ENCODE measurements at places on chromosomes 3 and 15.

DNA sequence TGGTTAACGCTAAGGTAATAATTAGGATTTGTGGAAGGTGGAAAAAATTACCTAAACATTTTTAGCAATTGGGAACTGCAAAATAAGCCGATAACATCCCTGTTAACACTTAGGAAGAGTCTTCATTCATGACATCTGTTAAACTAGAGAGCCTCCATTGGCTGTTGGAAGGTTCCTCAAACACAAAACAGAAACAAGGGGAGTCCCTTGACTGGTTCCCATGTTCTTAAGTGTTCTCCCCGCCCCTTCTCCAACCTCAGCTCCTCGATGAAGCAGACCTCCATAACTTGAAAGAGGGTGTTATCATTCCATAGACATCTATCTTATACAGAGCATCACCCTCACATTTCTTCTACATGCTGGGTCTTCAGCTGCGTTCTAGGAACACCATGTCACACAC is 2.5 kb downstream of the SLC22A13 start:
- no peak for DNase-seq

GRCh38 chr3:10725067-10725466 is 91.0 kb upstream of the SLC6A11 start:
- no peak for DNase-seq

DNA sequence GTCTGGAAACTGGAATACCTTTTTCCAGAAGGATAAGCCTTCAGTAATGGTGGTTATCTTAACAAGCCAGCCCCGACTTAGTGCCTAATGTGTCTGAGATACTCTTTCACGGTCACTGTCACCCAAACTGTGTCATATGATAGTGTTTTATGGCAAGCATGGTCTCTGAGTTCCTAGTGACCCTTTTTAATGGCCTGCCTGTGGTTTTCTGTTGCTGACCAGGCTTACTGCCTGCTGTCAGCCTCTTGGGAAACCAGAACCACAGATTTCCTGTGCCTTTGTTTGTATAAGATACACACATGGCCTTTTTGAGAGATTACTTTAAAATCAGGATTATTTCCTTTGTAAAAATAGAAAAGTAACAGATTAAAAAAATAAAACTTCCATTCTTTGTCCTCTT is 22.4 kb downstream of the HPS3 start:
- peak; percentile 87 for DNase-seq

DNA sequence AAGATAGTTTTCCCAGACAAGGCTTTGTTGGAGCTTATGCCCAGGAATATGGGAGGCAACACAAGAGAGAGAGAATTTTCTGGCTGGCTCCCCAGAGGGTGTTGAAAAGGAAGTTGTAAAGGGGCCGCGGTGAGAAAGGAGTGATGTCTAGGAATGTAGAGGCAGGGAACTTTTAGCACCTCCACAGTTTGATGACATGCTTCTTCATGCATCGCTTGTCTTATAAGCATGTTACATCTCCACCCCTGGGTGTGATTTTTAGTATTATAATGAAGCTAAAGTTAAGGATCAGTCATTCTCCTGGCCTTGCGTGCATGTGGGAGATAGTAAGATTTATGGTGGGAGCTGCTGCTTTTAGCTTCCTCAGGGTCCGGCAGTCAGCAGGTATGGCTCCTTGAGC is 32.8 kb upstream of the TF start:
- DNase-seq: no peak

DNA sequence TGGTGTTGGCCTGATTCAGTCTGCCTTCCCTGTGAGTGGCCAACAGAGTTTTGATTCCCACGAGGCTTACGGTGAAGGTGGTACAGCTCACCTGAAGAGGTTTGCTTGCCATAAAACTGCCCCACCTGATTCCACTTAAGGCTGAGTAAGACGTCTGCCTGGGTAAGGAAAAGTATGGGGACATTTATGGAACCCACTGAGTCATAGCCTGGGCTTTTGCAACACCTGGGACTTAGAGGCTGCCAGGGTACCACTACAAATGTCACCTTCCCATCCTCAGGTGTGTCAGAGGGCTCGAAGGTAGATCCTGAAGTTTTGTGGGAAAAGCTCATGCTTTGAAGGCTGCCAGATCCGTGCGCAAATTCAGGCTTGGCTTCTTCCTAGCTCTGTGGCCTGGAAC is 56.9 kb upstream of the SLCO2A1 start:
- DNase-seq: no peak

- DNase-seq: no peak
These were observed 84.1 kb downstream of the MEIS2 start for GRCh38 chr15:37016231-37016630.

GRCh38 chr3:128497305-128498126 is 4.5 kb upstream of the GATA2 start:
- DNase-seq: peak; percentile 44

- DNase-seq: no peak
These were observed 37.5 kb downstream of the CTDSPL start for GRCh38 chr3:37899101-37899707.

DNA sequence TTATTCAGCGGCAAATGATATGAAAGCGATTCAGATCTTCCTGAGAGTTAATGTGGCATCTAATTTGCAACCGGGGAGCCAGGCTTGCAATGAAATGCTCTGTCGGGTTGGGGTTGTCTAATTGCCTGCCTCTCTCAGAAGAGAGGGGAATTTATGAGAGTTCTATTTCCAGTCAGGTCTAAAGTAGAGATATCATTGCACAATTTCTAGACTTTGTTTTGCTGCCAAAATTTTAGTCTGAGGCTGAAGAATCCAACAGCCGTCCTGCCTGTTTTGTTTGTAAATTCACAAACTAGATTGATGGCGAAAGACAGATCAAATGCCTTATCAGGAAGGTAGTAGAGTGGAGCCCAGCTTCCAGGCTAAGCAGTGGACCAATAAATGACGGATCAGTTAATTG is 610 bp downstream of the LIPC start:
- DNase-seq: no peak

- DNase-seq: no peak
These were observed 273.6 kb downstream of the THRB start for GRCh38 chr3:24220859-24221657.

DNA sequence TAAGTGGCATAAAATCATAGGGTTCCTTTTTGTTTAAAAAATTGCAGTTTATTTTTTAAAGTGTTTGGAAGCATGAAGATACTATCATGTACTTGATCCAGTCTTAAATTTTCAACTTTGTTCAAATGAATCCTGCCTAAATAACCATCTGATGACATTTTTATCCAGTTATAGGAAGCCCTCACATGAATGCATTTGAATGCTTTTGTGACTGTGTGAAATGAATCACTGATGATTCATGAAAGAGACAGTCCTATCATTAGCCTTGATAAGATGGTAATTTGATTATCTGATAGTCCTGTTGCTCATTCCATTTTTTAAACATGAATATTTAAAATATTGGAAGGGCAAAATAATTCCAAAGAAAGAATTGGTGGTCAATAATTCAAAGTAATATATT is 401.9 kb upstream of the ROBO2 start:
- DNase-seq: no peak

GRCh38 chr15:89002830-89003229 is 85.4 kb upstream of the ABHD2 start:
- no peak for DNase-seq

DNA sequence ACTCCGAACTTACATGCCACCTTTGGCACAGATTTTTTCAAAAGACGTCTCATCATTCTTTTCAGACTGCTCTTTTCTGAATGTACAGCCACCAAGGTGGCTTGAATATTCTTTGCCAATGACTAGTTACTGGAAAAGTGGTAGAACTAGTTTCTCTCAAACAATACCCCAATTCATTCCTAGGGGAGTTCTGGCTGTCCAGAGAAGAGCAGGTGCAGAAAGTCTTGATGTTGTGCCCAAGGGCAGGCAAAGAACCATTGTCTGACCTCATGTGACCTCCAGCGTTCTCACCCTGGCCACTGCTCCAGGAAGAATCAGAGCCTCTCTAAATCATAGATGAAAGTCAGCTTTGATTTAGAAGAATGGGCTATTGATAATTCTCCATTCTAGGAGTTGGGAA is 5.5 kb downstream of the LMOD3 start:
- DNase-seq: no peak

DNA sequence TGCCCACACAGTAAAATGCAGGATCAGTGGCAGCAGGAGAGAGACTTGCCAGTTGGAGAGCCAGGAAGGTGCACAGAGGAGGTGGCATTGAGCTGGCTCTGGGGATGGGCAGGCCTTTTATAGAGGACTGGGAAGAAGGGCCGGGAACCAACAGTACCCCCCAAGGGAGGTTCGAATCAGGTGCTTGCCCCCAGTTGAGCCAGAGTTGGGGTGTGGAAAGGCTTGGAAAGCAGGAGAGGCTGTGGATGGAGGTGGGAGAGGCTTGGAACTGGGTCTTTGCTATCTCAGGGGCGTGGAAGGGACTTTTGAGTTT is 107.6 kb downstream of the KLF13 start:
- DNase-seq: no peak

GRCh38 chr3:194843556-194843955 is 157.9 kb downstream of the FAM43A start:
- no peak for DNase-seq

DNA sequence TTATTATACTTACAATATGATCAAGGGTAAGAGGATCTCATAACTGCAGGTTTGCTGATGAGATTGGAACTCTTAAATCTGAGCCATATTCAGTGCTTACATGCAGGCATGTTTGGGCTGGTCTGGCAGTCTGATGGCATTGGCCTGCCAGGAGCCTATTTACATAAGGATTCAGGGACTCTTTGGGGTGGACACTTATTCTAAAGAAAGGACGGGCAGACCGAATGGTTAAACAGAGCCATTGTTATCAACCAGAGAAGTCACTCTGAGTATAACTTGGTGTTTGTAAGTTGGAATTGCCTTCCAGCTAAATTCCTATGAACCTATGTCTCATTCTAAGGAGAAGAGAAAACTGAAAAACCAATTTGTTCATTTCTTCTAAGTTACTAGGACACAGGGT is 932.8 kb downstream of the IGSF11 start:
- DNase-seq: no peak

DNA sequence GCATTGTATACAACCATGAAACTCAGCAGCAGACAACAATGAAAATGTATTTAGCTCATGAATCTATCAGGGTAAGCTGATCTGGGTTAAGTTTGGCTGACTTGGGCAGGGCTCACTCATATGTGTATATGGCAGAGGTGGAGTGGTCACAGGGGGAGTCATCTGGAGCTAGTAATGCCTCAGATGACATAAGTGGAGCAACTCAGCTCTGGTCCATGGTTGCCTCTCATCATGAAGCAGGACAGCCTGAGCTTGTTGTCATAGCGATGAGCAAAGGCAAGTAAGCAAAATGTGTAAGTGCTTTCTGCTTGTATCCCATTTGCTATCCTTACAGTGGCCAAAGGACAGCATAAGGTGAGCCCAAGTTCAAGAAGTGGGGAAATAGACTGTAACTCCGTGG is 64.5 kb downstream of the ALCAM start:
- DNase-seq: no peak

- peak; percentile 8 for DNase-seq
These were observed 1025.8 kb downstream of the ROBO1 start for GRCh38 chr3:78742041-78742440.

- DNase-seq: no peak
These were observed 111.4 kb upstream of the CCNL1 start for GRCh38 chr3:157271283-157271882.

GRCh38 chr3:172061724-172062184 is 22.4 kb downstream of the FNDC3B start:
- DNase-seq: peak; percentile 83

- DNase-seq: no peak
These were observed 10.8 kb upstream of the SNRPA1 start for GRCh38 chr15:101305820-101306255.

GRCh38 chr15:74006774-74007639 is 12.5 kb downstream of the PML start:
- no peak for DNase-seq

DNA sequence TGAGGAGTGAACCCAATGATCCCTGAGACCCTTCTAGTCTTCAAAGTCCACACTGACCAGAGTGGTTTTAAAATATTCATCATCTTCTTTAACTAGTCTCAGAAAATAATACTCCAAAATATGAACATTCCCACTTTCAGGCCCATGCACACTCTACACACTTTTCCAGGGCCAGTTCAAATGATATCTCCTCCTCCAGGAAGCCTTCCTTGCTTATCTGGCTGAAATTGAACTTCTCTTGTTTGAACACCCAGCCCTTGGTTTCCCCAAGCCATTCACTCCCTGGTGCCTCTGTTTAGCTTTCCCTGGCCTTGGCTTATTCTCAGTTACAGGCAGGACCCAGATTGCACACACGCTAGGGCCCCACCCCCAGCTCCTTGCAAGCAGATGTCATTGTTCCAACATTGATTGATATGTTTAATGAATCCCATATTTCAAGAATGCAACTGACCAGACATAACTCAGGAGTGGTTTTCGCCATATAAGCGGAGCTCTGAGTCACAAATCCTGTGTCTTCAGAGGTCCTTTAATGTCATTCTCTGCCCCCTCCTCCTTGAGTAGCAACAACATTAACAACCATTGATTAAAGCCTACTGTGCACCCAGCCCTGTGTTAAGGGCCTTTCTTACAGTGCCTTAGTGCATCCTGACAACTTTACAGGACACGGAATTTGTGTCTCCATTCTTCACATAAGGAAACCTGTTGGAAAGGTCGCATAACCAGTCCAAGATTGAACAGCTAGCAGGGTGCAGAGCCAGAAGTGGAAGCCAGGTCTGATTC is 2.1 kb downstream of the ITGA11 start:
- DNase-seq: no peak

- DNase-seq: no peak
These were observed 60.2 kb upstream of the SLC4A7 start for GRCh38 chr3:27544372-27544865.

- no peak for DNase-seq
These were observed 820 bp upstream of the HMCES start for GRCh38 chr3:129277829-129278271.

DNA sequence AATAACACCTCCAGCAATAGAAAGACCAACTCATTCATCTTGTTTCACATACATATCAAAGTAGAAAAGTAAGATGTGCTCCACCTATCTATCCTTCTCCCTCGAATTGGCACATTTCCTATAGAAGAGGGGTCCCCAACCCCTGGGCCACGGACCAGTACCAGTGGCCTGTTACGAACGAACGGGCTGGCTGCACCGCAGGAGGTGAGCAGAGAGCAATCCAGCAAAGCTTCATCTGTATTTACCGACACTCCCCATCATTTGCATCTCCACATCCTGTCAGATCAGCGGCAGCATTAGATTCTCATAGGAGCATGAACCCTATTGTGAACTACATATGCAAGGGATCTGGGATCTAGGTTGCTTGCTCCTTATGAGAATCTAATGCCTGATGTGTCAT is 95.0 kb upstream of the CGNL1 start:
- DNase-seq: no peak

GRCh38 chr3:42088803-42089530 is 2.2 kb upstream of the TRAK1 start:
- peak; percentile 66 for DNase-seq

DNA sequence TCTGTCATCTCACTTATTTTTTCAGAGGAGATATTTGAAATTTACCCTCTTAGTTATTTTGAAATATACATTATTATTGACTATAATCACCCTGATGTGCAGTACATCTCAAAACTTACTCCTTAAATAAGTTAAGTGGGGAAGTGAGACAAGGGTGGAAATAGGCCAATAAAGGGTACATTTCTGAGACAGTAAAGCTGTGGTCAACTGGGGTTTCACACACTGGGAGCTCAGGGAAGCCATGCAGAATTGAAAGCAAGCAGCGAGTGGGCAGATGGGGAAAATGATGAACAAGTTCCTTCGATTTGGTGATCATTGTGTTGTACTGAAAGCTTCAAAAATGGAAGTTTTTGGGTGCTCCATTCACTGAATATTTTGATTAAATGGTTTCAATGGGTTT is 21.6 kb upstream of the MOBP start:
- no peak for DNase-seq

- DNase-seq: no peak
These were observed 67.1 kb downstream of the ABHD5 start for GRCh38 chr3:43757666-43758321.

All from MM.1S (cell line).